CD4-positive, alpha-beta T cell treated with Interleukin-6 at 100 ng/mL for 8 hours (primary cell): ENCODE measurements at places on chromosomes 12 and 14.
A peak's percentile ranks its signal among the peaks of the same experiment; 100 is the strongest.

GRCh38 chr12:71607494-71608330, 55.9 kb downstream of the ZFC3H1 start:
- no peak for DNase-seq

GRCh38 chr12:64680235-64680634, 69.9 kb downstream of the RASSF3 start:
- no peak for DNase-seq

DNA sequence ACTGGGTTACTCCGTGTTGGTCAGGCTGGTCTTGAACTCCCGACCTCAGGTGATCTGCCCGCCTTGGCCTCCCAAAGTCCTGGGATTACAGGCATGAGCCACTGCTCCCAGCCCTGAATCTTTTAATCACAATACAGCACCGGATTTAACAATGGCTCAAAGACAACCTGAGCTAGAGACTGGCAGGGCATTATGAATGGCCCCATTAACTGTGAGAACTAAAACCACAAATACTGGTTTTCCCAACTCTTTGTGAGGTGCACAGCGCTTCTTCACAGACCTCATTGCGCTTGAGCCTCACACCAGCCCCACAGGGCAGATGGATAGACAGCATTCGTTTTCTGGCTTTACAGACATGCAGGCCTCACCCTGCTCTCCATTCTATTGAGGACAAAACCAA, 107.0 kb upstream of the FKBP4 start:
- no peak for DNase-seq

DNA sequence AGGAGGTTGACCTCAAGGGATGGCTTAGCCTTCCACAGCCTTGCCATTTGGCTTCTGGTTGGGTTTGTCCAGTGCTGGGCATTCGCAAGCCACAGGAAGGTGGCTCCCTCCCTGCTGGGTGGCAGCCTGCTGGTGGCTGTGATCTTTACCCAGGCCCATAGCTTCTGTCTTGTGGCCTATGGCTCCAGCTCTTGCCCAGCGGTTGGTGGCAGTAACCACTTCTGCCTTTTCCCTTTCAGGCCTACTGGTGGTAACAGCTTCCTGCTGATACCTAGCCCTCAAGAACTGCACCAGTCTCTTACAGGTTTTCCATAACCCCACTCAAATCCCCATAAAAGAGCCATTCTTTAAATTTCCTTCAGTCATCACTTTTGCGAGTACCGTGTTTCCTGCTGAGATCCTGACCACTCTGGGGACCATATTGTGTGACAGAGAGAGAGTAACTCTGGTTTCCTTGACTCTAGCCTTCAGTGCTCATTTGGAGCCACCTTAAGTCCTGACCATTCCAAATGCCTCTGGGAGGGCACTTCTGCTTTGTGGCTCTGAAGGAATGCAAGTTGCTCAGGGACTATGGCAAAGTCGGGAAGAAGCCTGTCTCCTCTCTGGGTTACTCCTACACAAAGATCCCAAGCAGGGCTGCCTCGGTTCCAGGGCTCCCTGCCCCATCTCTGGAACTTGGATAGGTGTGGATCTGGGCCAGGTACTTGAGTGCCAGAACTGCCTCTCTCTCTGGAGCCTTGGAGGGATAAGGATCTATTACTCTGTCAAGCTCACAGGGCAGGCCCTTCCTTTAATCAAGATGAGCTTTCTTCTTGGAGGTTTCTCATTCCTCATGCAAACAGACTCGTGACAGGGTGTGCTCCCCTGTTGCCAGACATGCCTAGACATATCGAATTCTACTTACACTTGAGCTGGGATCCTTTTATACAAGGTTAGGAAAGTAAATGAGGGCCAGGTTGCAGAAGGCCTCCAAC, 2.9 kb upstream of the NYNRIN start:
- DNase-seq, result no peak

GRCh38 chr14:73237786-73238423, 599 bp downstream of the PAPLN start:
- DNase-seq, result no peak

GRCh38 chr14:69667938-69668335, 56.5 kb downstream of the SUSD6 start:
- DNase-seq, result no peak

DNA sequence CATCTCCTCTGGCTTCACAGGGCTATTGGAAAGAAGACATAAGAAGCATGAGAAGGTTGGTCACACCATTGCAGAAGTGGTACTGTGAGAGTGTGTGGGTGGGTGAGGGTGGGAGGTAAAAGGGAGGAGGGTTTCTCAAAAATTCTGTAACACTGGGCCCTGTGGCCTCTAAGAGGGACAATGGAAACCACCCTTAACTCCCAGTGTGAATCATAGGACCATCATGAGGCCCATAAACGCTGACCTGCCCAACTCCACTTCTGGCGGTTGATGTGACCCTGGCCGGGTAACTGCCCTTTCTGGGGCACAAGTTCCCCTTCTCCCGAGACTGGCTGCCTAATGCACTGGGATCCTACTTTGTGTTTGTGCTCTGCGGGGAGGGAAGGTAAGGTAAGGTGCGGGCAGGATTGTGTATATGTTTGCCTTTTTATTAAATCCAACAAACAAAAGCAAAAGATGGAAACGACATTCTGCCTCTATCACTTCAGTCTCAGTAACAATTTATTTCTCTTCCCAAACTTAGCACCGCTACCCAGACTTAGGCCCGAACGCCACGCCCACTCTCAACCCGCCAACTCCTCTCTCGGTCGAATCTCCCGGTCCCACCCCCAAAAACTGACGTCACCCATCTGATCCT, 551 bp downstream of the METTL1 start:
- DNase-seq, result peak; percentile 81

DNA sequence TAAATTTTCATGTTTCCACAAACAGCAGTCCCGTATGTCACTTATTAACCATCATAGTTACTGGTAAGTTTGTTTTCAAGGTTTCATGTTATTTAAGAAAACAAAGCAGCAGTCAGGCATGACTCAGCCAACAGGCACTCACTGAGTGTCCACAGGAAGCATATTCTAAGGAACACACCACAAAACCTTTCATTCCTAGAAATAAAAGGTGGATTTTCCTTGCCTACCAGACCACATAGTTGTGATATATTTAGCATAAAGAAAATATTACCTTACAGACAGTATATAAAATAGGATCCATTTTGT, 143.3 kb upstream of the AVPR1A start:
- DNase-seq, result no peak

GRCh38 chr14:102729825-102730224, 47.4 kb upstream of the TRAF3 start:
- DNase-seq, result no peak

GRCh38 chr14:23319746-23320583, 1.3 kb upstream of the PABPN1 start:
- DNase-seq, result no peak

- DNase-seq, result no peak
Measured at GRCh38 chr14:84410344-84410743, 1119.6 kb upstream of the FLRT2 start.

DNA sequence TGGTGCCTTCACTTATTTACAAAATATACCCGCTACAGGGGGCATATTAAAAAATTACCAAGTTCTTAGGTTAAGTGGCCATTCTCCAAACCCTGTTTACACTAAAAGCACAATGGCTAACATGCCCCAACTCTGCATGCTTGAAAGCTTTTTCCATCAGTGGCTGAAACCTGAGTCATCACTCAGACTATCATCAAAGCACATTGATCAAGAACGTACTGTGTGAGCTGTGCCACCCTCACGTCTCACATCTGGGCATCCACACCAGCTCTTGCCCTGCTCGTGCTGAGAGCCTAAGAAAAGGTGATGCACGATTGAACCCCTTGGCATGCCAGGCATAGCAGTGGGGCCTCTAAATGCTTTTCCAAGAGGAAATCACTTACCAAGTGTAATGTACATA, 13.2 kb downstream of the AQP6 start:
- no peak for DNase-seq

GRCh38 chr14:94547151-94547680, 14.0 kb upstream of the SERPINA4 start:
- DNase-seq, result no peak

- DNase-seq, result no peak
Measured at GRCh38 chr14:38419579-38419978, 163.7 kb upstream of the CLEC14A start.
